Mesothelial cell of epicardium (in vitro differentiated cells): ENCODE measurements at places on chromosomes 6 and 20. TPM values are rescaled to one million over a fixed set of nuclear protein-coding genes. Genes with fewer than 3 reads are reported as not detected.
A peak's percentile ranks its signal among the peaks of the same experiment; 100 is the strongest.

DCDC2 gene
- total RNA-seq: 1.4 to 1.9 TPM (median 1.4 TPM) in 3 replicates

RPS10 gene
- total RNA-seq: 1,317 to 1,425 TPM (median 1,369 TPM) in 3 replicates

CTAGE9 gene
- 0.16 TPM in 1 of 3 replicates, not detected in the others for total RNA-seq

GNRH2 gene
- total RNA-seq: 1.6 to 2.1 TPM (median 1.9 TPM) in 3 replicates

SCGN gene
- not detected in 3 replicates for total RNA-seq

TRPC4AP gene
- 93.8 to 96.2 TPM (median 95.6 TPM) in 3 replicates for total RNA-seq

HFE gene
- 7.0 to 8.3 TPM (median 8.3 TPM) in 3 replicates for total RNA-seq

DHX35 gene
- total RNA-seq: 15.2 to 16.7 TPM (median 15.9 TPM) in 3 replicates

C20orf141 gene
- total RNA-seq: not detected in 3 replicates

C6orf141 gene
- 6.0 to 8.2 TPM (median 6.5 TPM) in 3 replicates for total RNA-seq

MYCT1 gene
- 1.6 to 2.3 TPM (median 2.0 TPM) in 3 replicates for total RNA-seq

DNA sequence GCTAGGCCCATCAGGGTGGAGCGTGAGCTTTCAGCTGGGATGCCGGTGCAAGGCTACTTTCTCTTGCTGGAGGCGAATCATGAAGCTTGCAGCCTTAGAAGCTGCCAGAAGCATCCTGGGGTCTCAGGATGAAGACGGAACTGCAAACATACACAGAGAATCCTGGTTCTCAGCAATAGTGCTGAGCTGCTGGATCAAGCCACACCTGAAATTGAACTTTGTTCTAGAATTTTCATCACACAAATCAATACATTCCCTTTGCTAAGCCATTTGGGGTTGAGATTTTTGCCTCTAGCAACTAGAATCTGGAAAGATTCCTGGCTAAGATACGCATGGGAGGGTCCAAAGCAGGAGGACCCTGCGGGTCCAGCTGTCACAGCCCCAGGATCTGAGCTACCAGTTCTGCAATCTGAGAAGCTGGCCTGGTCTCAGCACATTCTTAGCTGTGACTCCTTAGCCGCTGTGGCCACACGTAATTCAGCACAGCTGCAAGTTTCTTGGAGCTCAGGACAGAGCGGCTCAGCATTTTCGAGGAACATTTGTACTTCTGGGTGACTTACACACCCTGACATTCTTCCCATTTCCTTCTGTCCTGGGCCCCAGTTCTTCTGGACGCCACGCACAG lies 6.6 kb upstream of the ARFGAP1 start:
- no peaks in the 10 kb centered on the region for H3K36me3 ChIP-seq
- H3K27ac ChIP-seq: no peak overlapping the region
- H3K27me3 ChIP-seq: peaks cover 3% of the 10 kb centered on the region
- peaks cover 32% of the 10 kb centered on the region for H3K4me1 ChIP-seq

GRCh38 chr20:5090191-5090590 lies 29.6 kb downstream of the PCNA start:
- peaks cover 10% of the 10 kb centered on the region for H3K36me3 ChIP-seq
- H3K4me1 ChIP-seq: no peaks in the 10 kb centered on the region
- DNase-seq: no peak
- H3K27ac ChIP-seq: no peak overlapping the region

DNA sequence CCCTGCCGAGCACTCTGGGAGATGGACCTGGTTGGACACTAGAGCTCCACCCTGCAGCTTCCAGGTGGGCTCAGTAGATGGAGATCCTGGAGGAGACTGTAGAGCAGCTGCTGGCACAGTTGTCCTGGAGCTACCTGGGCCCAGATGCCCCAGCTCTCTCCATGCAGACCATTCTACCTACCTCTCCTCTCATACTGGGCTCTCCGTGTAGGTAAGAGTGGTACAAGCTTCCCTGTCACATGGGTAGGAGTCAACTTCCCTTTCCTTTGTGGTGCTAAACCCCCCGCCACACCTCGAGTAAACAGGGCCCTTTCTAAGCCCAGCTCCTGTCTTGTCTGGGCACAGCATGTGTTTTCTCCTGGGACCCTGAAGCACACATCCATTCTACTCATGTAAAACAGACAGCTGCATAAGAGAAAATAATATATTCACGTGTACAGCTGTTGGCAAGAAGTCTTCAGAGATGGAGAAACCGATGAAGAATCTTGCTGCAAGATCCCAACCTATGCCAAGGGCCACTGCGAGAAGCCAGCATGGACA lies 108.1 kb upstream of the DUSP22 start:
- no peak overlapping the region for H3K4me3 ChIP-seq
- no peak for DNase-seq
- H3K36me3 ChIP-seq: no peaks in the 10 kb centered on the region
- H3K4me1 ChIP-seq: peaks cover 10% of the 10 kb centered on the region
- H3K27me3 ChIP-seq: peaks cover 8% of the 10 kb centered on the region
- H3K27ac ChIP-seq: no peak overlapping the region

GRCh38 chr6:39791850-39792539 lies at the start of gene DAAM2:
TSS of gene DAAM2 (plus strand) at chr6:39792376. CDS start at chr6:39856303, 63,927 bp downstream.
- peak within 1 kb of the TSS; percentile 85 for H3K27ac ChIP-seq
- no peaks in the 10 kb centered on the region for H3K36me3 ChIP-seq
- H3K27me3 ChIP-seq: peaks cover 20% of the 10 kb centered on the region
- peaks cover 27% of the 10 kb centered on the region for H3K4me1 ChIP-seq

DNA sequence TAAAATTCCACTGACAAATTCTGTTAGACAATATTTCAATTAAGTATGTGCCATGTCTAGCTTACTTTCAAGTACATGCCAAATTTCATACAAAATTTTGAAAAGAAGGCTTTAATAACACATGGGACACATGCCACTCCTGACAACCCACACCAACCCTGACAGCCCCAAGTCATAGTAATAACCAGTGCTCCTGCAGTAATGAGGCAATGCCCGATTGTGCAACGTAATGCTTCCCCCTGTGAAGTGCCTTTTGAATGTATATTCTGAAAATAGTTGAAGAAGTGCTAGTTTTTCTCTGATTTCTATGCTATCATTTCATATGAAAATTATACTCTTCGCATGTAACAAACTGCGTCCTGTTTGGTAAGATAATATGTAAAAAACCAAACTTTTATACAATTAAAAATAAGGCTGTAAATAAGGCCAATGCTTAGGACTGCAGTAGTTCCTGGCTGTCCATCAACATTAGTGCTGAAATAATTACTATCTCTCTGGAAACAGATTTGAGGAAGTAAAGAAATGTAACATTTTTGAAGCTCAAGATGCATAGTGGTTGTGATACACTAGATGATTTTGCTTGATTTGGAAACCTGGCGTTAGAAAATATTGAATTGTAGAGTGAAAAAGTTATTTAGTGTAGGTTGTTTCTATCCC lies 125.8 kb upstream of the BCLAF1 start:
- peaks cover 2% of the 10 kb centered on the region for H3K4me1 ChIP-seq
- H3K36me3 ChIP-seq: peaks cover 5% of the 10 kb centered on the region
- H3K4me3 ChIP-seq: no peak overlapping the region
- H3K27me3 ChIP-seq: no peaks in the 10 kb centered on the region
- H3K27ac ChIP-seq: no peak overlapping the region

GRCh38 chr6:10465629-10466499 lies 51.0 kb upstream of the TFAP2A start:
- no peak overlapping the region for H3K4me3 ChIP-seq
- DNase-seq: peak; percentile 49
- H3K36me3 ChIP-seq: no peaks in the 10 kb centered on the region
- no peak overlapping the region for H3K27ac ChIP-seq

GRCh38 chr6:43628393-43629103 lies 516 bp downstream of the GTPBP2 start:
- H3K36me3 ChIP-seq: peaks cover 18% of the 10 kb centered on the region
- H3K27ac ChIP-seq: peak overlapping the region; percentile 94
- H3K4me3 ChIP-seq: peak overlapping the region; percentile 91
- H3K27me3 ChIP-seq: no peaks in the 10 kb centered on the region
- H3K4me1 ChIP-seq: peaks cover 24% of the 10 kb centered on the region
- no peak for DNase-seq

GRCh38 chr6:7821426-7821825 lies 89.2 kb downstream of the TXNDC5 start:
- H3K27me3 ChIP-seq: peaks cover 19% of the 10 kb centered on the region
- DNase-seq: no peak
- no peak overlapping the region for H3K4me3 ChIP-seq
- no peaks in the 10 kb centered on the region for H3K36me3 ChIP-seq
- peaks cover 3% of the 10 kb centered on the region for H3K4me1 ChIP-seq
- no peak overlapping the region for H3K27ac ChIP-seq

GRCh38 chr6:89360415-89360999 lies 8.0 kb upstream of the UBE2J1 start:
- no peak overlapping the region for H3K4me3 ChIP-seq
- H3K27me3 ChIP-seq: no peaks in the 10 kb centered on the region
- no peak for DNase-seq
- no peaks in the 10 kb centered on the region for H3K4me1 ChIP-seq
- no peak overlapping the region for H3K27ac ChIP-seq
- no peaks in the 10 kb centered on the region for H3K36me3 ChIP-seq

- DNase-seq: no peak
- no peaks in the 10 kb centered on the region for H3K27me3 ChIP-seq
- H3K36me3 ChIP-seq: peaks cover 9% of the 10 kb centered on the region
- H3K27ac ChIP-seq: no peak overlapping the region
- no peak overlapping the region for H3K4me3 ChIP-seq
Observed at GRCh38 chr6:5580736-5581581, 319.6 kb downstream of the FARS2 start.

- peaks cover 2% of the 10 kb centered on the region for H3K27me3 ChIP-seq
- no peaks in the 10 kb centered on the region for H3K4me1 ChIP-seq
- no peak overlapping the region for H3K4me3 ChIP-seq
- H3K36me3 ChIP-seq: no peaks in the 10 kb centered on the region
Observed at GRCh38 chr20:19348582-19348981, 136.1 kb downstream of the SLC24A3 start.

DNA sequence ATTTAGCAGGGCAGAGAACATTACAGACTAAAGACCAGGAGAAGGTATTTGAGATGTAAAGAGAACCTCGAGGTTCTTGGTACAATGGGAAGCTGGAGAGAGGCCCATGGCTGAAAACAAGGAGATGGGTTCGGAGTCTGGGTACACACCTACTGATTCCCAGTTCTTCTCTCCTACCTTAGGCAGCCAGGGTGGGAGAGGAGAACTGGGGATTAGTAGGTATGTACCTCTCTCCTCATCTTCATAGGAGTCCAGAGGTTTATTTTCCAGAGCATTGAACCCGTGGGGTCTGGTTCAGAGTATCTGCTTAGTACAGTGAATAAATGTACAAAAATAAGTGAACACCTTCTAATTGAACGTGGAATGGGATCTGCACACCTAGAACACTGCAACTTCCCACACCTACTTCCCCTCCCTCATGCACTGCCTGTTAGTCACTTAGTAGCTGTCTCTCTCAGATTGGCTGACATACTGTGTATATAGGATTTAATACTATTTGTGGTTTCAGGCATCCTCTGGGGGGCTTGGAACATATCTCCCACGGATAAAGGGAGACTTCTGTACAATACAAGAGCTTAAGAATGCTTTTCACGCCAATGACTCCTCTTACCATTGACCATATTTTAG lies 23.5 kb upstream of the NUP153 start:
- no peaks in the 10 kb centered on the region for H3K27me3 ChIP-seq
- no peak for DNase-seq
- peaks cover 1% of the 10 kb centered on the region for H3K4me1 ChIP-seq
- H3K27ac ChIP-seq: no peak overlapping the region
- H3K36me3 ChIP-seq: no peaks in the 10 kb centered on the region
- H3K4me3 ChIP-seq: no peak overlapping the region

DNA sequence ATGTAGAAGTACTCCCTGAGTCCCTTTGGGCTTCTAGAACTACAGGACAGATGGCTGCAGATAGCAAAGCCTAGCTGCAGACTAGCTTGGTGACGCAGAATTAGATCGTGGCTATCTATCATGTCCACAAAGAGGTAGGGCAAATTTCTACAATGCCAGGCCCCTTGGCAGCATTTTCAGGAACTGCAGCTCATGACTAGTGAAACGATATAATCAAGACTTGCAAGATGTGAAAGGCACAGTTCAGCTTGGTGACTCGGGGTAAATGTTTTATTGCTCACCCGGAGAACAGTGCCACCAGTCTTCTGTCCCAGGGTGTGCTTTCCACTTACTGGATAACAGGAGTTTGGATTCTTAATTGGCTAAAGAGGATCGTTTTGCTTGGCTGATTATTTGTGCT lies 108.7 kb upstream of the LY86 start:
- H3K4me3 ChIP-seq: no peak overlapping the region
- H3K27ac ChIP-seq: no peak overlapping the region
- H3K36me3 ChIP-seq: no peaks in the 10 kb centered on the region
- no peaks in the 10 kb centered on the region for H3K4me1 ChIP-seq

DNA sequence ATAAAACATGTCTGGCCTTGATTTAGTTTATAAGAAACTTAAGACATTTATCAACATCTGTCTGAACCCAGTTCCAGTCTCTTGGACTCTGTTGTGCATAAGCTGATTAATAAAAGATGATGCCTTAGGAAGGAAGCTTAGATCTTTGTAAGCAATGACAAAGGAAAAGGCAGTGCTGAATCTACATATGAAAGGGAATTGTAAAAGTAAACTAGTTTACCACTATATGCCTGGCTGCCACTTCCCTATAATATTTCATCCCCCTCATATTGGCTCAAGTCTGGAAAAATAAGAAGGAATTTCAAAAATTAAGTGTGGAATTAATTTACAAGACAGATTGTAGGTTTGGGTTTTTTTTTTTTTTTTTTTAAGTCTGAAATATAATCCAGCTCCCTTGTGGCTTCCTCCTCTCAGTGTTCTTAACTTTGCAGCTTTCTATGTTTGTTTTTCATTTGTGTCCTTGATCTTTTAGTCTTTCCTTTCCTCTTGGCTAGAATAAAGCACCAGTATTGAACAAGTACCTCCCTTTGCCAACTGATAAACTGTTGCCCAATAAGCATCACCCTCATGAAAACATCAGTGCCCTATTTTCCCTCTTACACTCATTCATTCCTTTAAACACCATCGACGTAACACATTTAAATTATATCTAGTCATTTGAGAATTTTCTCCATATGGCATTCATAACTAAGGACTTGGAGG lies 146.7 kb upstream of the TBX18 start:
- no peaks in the 10 kb centered on the region for H3K36me3 ChIP-seq
- no peak overlapping the region for H3K27ac ChIP-seq
- H3K4me3 ChIP-seq: no peak overlapping the region
- H3K27me3 ChIP-seq: no peaks in the 10 kb centered on the region
- H3K4me1 ChIP-seq: no peaks in the 10 kb centered on the region

DNA sequence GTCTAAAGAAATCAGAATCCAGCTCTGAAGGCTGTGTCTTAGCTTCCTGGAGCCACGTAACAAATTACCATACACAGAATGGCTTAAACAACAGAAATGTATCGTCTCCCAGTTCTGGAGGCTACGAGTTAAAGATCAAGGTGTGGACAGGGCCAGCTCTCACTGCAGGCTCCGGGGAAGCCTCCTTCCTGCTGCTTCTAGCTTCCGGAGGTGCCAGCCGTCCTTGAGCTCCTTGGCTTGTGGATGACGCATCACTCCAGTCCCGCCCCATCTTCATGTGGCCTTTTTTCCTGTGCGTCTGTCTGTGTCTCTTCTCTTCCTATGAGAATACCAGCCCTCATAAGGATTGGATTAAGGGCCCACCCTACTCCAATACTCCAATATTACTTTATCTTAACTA lies 319.1 kb upstream of the QKI start:
- no peaks in the 10 kb centered on the region for H3K36me3 ChIP-seq
- no peaks in the 10 kb centered on the region for H3K4me1 ChIP-seq
- H3K4me3 ChIP-seq: no peak overlapping the region
- no peaks in the 10 kb centered on the region for H3K27me3 ChIP-seq

GRCh38 chr6:139254196-139254595 lies 37.6 kb downstream of the TXLNB start:
- H3K4me1 ChIP-seq: peaks cover 16% of the 10 kb centered on the region
- no peak overlapping the region for H3K4me3 ChIP-seq
- H3K36me3 ChIP-seq: no peaks in the 10 kb centered on the region
- no peaks in the 10 kb centered on the region for H3K27me3 ChIP-seq
